ENCODE measurements at places on chromosomes 7 and 10. TPM values are rescaled to one million over a fixed set of nuclear protein-coding genes. Genes with fewer than 3 reads are reported as not detected.
A peak's percentile ranks its signal among the peaks of the same experiment; 100 is the strongest.

- no peak for DNase-seq
- H3K4me3 ChIP-seq, result no peak overlapping the region
- no peaks in the 10 kb centered on the region for H3K27me3 ChIP-seq
- H3K27ac ChIP-seq, result no peak overlapping the region
- peaks cover 22% of the 10 kb centered on the region for H3K4me1 ChIP-seq
These were observed 35.0 kb downstream of the NRF1 start for GRCh38 chr7:129646369-129647021.

DNA sequence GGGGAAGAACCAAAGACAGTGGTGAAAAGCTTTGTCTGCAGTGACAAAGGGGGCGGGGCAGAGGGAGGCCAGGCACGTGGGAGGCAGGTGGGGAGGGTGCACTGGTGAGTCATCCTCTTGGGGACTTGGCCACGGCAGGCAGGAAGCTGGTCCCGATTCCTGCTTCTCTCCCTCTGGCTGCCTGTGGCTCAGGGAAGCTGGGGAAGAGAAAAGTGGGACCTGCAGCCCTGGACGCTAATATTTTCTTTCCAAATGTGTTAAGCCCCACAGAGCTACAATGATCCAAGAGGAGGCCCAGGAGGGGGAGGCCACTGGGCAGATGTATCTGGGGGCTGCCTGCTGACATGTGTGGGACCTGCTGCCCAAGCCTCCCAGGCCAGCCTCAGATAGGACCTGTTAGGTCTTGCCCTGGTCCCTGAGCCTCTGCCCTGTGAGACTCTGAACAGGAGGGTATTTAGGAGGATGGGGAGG, 231.8 kb downstream of the KCNMA1 start:
- H3K27me3 ChIP-seq, result no peaks in the 10 kb centered on the region
- no peak overlapping the region for H3K4me3 ChIP-seq
- DNase-seq, result peak; percentile 85
- no peaks in the 10 kb centered on the region for H3K36me3 ChIP-seq
- H3K27ac ChIP-seq, result no peak overlapping the region
- peaks cover 10% of the 10 kb centered on the region for H3K4me1 ChIP-seq

DNA sequence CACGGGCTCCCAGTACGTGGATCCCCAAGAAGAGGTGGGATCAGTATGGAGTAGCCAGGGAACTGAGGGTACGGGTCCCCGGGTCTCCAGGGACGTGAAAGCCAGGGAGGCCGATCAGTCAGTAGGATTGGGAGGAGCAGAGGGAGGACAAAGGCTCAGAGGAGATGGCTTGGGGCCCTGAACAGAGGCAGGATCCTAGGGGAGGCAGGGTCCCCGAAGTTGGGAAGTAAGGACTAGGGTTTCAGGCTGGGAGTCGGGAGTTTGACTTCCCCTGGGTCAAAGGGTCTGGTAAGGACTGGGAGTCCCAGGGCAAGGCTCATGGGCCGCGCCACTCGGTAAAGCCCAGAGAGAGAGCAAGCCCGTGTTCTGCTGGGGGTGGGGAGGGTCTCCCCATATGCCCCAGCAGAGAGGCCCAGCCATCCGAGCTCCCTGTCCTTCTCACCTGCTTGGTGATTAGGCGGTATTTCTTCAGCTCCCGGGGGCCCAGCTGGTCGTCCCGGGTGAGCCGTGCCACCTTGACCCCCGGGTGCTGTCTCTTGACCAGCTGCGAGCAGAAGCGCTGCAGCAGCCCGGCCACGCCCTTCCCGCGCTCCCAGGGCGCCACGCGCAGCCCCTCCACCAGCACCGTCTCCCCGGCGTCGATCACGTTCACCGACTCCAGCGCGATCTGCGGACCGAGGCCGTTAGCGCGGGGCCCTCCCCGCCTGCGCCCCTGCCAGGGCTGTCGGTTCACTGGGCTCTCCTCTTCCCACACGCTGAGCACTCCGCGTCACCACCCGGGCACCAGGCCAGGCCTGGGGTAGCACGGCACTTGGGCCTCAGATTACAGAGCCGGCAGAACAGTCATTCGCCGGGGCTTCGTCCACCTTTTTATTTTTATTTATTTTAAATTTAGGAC, 7.0 kb downstream of the NAT16 start:
- no peak overlapping the region for H3K27ac ChIP-seq
- H3K4me1 ChIP-seq, result no peaks in the 10 kb centered on the region
- peak overlapping the region; percentile 53 for H3K4me3 ChIP-seq
- peak; percentile 88 for DNase-seq
- H3K27me3 ChIP-seq, result peaks cover 75% of the 10 kb centered on the region

- no peaks in the 10 kb centered on the region for H3K36me3 ChIP-seq
- peak overlapping the region; percentile 83 for H3K27ac ChIP-seq
- peak overlapping the region; percentile 78 for H3K4me3 ChIP-seq
- DNase-seq, result peak; percentile 68
- peaks cover 32% of the 10 kb centered on the region for H3K4me1 ChIP-seq
- no peaks in the 10 kb centered on the region for H3K27me3 ChIP-seq
These were observed 519 bp downstream of the ITGB8 start for GRCh38 chr7:20330928-20331909.

DNA sequence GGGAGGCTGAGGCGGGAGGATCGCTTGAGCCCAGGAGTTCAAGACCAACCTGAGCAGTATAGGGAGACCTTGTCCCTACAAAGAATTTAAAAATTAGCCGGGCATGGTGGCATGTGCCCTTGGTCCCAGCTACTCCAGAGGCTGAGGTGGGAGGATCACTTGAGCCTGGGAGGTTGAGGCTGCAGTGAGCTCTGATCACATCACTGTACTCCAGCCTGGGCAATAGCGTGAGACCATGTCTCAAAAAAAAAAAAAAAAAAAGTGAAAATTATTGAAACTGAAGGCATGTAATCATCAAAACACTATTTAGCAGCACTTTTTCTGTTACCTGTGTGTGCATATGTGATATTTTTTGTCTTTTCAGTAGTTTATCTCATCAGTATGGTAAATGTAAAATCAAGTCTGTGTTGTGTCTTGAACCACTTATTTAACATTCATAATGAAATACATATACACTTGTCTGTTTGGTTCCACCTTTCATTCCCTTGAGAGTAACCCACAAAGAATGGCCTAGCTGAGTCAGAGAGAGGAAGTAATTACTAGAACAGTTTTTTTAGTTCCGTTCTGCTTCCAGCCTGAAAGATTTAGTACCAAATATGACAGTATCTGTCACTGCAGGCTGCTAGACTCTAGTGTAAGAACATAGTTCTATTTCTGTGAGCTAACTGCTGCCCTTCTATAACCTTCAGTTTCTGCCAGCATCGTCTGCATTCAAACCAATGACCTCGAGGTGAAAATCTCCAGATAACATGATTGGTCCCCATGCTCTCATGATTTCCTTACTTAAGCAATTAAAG, 68.6 kb downstream of the MMRN2 start:
- H3K27ac ChIP-seq, result peak overlapping the region; percentile 17
- H3K4me3 ChIP-seq, result peak overlapping the region; percentile 19
- H3K27me3 ChIP-seq, result no peaks in the 10 kb centered on the region
- peaks cover 11% of the 10 kb centered on the region for H3K36me3 ChIP-seq

- H3K4me3 ChIP-seq, result no peak overlapping the region
- H3K4me1 ChIP-seq, result no peaks in the 10 kb centered on the region
- H3K27me3 ChIP-seq, result no peaks in the 10 kb centered on the region
- peaks cover 99% of the 10 kb centered on the region for H3K36me3 ChIP-seq
These were observed 61.8 kb upstream of the DRGX start for GRCh38 chr10:49457686-49458085.

DNA sequence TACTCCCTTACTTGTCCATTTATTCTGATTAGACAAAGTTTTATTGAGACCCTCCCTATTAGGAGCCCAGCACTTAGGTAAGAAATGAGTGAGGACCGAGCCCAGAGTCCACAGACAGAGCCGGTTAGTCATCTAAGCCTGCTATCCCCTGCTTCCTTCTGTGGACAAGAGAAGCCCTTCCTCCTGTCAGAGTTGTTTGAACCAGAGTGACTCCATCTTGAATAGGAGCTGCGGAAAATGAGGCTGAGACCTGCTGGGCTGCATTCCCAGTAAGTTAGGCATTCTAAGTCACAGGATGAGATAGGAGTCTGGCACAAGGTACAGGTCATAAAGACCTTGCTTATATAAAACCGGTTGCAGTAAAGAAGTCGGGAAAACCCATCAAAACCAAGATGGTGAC, 109.1 kb downstream of the CPXM2 start:
- H3K4me3 ChIP-seq, result no peak overlapping the region
- H3K36me3 ChIP-seq, result no peaks in the 10 kb centered on the region
- H3K27me3 ChIP-seq, result no peaks in the 10 kb centered on the region
- no peaks in the 10 kb centered on the region for H3K4me1 ChIP-seq
- no peak for DNase-seq

DNA sequence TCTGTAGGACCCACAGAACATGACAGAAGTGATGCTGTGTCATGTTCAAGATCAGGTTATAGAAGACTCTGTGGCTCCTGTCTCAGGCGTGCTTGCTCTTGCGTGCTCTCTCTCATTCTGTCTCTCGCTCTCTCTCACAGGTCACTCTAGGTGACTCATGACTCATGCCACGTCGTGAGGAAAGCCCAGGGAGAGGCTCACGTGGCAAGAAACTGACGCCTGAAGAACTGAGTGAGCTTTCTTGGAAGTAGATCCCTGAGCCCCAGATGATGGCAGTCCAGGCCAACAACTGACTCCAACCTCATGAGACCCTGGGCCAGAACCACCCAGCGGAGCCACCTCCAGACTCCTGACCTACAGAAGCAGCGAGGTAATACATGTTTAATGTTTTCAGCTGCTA, 103.3 kb downstream of the DNMBP start:
- peaks cover 10% of the 10 kb centered on the region for H3K4me1 ChIP-seq
- H3K27ac ChIP-seq, result peak overlapping the region; percentile 85
- H3K36me3 ChIP-seq, result peaks cover 52% of the 10 kb centered on the region
- H3K27me3 ChIP-seq, result no peaks in the 10 kb centered on the region
- peak; percentile 90 for DNase-seq

GRCh38 chr7:151085691-151086620, at the start of gene AGAP3:
AGAP3 (plus strand) TSS chr7:151086475; CDS start chr7:151086742, 267 bp downstream.
- H3K4me1 ChIP-seq, result peaks cover 33% of the 10 kb centered on the region
- H3K4me3 ChIP-seq, result peak within 1 kb of the TSS; percentile 87
- H3K27ac ChIP-seq, result peak within 1 kb of the TSS; percentile 95
- H3K36me3 ChIP-seq, result no peaks in the 10 kb centered on the region

DNA sequence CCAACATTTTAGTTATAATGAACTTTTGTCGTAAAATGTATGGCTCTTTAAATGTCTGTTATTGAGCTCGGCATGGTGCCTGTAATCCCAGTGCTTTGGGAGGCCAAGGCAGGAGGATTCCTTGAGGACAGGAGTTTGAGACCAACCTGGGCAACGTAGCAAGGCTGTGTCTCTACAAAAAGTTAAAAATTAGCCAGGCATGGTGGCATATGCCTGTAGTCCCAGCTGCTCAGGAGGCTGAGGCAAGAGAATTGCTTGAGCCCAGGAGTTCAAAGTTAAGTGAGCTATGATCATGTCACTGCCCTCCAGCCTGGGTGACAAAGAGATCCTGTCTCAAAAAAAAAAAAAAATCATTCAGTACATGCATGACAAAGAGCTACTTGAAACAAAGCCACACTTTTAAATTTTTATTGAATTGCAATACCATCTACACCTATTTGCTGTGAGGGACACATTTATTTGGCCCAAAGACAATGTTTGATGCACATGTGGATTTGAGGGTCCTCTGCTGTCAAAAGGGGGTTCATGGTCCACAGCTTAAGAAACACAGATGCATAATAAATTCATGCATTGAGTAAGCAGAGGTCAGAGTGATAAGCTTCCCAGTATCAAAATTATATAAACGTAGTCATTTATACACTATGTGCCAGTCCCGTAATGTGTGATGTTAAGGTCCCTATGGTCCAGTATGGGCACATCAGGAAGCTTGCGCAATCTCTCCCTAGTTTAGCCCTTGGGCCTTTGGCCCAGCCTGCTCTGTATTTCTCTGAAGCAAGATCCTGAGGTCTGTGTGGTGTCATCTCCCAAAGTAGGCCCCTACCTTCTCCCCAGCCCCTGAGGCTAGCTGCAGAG, 4.4 kb upstream of the MALSU1 start:
- H3K27ac ChIP-seq, result no peak overlapping the region
- no peak for DNase-seq
- no peaks in the 10 kb centered on the region for H3K36me3 ChIP-seq
- H3K4me1 ChIP-seq, result peaks cover 11% of the 10 kb centered on the region
- H3K27me3 ChIP-seq, result no peaks in the 10 kb centered on the region
- no peak overlapping the region for H3K4me3 ChIP-seq

- peak; percentile 13 for DNase-seq
- no peak overlapping the region for H3K4me3 ChIP-seq
- H3K4me1 ChIP-seq, result no peaks in the 10 kb centered on the region
- no peaks in the 10 kb centered on the region for H3K27me3 ChIP-seq
- H3K27ac ChIP-seq, result no peak overlapping the region
- no peaks in the 10 kb centered on the region for H3K36me3 ChIP-seq
These were observed 516.3 kb upstream of the MKI67 start for GRCh38 chr10:128642502-128642901.

LRIT1 gene
- total RNA-seq, result not detected

OR2A12 gene
- not detected for total RNA-seq

Data from GM23248 (cell line).